ENCODE measurements at places on chromosomes 12 and 14.

- DNase-seq: no peak
These were observed 10.5 kb upstream of the ZDHHC22 start for GRCh38 chr14:77151918-77152588.

DNA sequence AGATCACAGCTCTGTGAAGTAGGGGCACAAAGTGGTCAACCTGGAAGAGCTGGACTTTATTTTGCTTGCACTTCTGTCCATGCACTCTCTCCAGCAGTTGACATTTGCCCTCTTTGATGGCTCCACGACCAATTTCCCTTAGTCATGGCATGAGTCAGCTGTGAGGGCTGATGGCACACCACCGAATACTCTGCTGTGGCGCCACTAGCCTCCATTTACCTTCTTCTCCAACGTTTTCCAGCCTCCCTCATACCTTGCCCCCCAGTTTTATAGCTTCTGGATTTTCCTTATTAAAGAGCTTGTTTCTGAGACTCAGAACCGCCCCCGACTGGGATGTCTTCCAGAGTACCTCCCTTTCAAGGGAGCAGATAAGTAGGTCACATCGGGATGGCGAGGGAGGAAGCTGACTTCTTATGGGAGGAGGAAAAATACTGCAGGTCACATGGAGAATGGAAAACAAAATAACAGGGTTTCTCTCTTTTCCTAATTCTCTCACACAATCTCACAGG, 17.6 kb downstream of the NINJ2 start:
- peak; percentile 24 for DNase-seq

GRCh38 chr12:6966351-6966750, 4.1 kb downstream of the PHB2 start:
- no peak for DNase-seq

DNA sequence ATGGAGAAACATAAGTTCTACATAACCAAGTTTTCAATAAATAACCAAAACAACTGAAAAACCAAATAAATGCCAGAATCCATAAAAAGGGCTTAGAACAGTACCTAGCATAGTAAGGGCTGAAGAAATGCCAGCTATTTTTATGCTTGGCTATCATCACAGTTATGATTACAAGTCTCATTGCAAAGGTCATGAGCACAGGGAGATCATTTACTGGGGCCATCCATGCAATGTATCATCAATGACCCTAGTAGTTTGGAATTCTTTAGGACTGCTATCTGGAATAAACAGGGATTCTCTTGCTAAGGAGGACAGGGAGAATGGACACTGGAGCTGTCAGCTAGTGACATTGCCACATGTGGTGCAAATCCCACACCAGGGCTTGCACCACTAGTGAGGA, 92.5 kb upstream of the NAP1L1 start:
- no peak for DNase-seq

DNA sequence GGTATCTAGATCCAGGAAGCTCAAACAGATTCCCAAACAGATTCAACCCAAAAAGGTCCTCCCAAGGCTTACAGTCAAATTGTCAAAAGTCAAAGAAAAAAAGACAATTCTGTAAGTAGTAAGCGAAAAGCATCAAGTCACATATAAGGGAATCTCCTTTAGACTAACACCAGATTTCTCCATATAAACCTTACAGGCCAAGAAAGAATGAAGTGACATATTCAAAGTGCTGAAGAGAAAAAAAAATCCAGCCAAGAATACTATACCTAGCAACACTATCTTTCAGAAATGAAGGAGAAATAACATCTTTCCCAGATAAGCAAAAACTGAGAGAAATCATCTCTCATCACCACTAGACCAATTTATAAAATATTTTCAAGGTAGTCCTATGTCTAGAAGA, 79.6 kb upstream of the LGR5 start:
- DNase-seq: no peak

DNA sequence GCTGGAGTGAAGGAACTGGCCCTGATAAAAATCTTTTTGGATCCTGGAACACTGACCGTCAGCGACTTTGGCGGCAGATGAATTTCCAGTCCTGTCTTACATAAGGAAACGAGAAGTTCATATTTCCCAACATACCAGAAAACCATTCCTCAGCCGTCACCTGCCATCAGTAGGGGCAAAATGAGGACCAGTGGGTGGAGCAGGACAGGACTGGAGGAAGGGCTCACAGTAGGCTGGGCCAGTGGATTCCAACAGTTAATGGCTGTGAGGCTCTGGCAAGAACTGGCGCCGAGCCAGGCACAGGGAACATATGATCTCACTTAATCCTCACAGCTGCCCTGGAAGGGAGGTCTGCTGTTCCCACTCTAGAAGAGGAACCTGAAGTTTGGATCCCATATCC, 67.2 kb upstream of the FAM181A start:
- DNase-seq: no peak

- no peak for DNase-seq
These were observed 444.1 kb downstream of the RAD51B start for GRCh38 chr14:68263563-68264259.

DNA sequence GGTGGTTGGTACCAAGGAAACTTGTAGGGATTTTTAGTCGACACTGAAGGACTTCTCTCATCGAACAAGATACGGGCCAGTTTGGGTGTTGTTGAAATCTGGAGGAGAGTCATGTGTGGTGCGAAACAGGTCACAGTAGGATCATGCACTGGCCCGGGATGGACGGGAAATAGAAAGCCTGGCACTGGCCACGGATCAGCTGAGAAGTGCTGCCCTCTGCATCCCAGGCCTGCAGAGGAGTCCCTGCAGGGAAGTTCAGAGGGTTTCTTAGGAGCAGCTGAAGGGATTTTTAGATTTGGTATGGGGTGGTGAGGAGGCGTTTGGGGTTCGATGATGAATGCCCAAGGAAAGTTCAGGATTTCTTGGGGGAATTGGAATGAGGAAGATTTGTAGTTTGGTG, 63.1 kb downstream of the TSPAN9 start:
- DNase-seq: no peak

- peak; percentile 56 for DNase-seq
These were observed 1.1 kb upstream of the HEBP1 start for GRCh38 chr12:13000925-13001774.

DNA sequence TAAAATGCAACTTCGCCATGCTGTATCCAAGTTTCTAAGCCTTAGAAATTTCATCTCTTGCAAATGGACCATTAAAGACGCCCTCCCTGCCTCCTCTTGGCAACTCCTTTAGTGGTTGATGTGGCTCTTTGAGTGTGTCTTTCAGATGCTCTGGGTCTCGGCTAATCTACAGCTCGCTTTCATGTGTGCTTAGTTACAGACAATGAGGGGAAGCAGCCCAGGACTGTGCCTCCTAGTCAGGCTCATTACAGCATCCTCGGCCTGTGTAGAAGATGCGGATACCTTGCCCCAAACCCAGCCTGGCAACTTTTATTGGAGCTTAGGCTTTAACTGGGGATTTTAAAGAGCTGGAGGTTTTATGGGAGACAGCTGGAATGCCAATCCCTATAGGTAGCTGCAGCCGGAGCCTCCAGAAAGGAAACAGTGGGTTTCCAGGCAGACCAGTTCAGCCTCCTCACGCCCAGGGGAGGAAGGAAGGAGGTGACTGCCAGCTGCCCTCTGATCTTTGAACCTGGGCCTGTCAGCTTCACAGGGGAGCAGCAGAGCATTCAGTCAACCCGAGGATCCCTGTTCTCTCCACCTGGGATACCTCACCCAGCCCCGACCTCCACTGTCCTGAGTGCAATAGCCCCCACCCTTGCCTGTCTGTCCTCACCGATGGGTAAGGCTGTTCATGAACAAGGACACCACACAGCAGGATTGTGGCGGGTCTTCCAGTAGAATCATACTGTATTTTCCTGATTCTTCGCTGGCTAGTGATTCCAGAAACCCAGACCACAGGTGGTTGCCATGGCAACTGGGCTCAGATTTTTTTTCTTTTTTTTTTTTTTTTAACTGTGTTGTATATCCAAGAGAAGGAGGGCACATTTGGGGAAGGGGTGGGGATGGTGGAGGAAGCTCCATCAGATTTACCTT, 638.5 kb downstream of the MED13L start:
- DNase-seq: no peak

DNA sequence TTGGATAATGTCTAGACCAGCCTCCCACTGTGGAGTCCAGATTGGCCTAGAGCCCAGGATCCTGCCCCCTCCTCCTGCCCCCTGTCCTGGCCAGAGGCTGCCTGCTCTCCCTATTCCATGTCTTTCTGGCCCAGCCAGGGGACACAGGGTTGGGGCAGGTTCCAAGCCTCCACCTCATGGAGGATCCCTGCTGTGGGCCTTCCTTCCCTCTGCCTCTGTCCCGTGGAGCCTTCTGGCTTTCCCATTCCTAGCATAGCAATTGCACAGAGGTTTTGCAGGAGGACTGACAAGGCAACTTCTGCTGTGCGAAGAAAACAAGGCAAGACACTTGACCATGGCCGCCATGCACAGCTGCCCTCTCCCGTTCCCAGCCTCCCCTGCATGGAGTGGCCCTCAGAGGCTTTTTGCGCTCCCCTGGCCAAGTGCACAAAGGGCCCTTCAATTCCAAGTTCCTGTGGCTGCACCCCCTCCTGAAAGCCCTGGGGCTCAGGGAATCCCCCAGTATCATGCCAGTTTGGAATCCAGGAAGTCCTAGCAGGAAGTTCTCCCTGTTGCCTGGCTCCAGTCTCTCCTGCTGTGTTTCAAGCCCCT, 42.1 kb downstream of the KRT80 start:
- no peak for DNase-seq

GRCh38 chr12:48349471-48349870, 1.2 kb downstream of the ZNF641 start:
- DNase-seq: no peak

DNA sequence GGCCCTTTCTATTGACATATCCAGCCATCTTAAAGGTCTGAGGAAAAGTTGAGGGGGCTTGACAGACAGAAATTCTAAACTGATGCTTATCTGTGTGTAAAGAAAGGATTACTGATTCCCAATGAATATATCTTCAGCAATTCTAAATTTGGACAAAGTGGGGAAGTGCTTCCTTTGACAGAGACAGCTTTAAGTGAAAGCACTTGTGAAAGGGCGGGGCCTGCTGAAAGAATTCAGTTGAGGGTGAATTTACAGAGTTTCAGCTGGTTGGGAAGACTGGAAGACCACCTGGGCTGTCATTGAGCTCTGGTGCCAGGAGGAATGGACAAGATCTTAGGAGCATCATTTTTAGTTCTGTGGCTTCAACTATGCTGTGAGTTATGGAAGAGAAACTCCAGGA, 412.5 kb upstream of the OR4E1 start:
- no peak for DNase-seq

DNA sequence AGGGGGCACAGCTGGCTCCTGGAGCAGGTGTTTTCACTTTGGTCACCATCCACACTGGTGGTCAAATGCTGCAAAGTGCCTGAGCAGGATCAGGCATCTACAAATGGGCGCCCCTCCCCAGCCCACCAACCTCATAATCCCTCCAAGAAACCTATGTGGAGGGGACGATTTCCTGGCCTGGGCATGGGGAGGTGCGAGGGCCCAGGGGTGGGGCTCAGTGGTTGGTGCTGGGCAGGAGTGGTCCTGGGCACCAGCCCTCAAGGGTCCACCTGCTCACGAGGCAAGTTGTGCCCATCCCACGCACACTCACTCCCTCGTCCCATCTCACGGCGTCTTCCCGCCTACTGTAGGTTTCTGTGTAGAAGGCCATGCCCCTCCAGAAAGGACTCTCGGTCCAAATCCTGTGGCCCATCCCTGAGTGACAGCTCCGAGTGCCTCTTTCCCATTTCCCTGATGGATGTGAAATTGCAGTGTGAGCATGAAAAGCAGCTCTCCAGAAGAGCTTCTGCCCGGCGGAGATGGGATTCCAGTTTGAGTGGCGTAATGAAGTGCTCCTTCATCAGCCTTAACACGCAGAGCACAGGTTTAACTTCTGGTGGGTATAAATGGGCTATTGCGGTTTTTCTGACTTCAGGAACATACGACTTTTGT, 36.9 kb downstream of the SLC15A4 start:
- DNase-seq: no peak
